ENCODE measurements at places on chromosomes 7 and 10.

DNA sequence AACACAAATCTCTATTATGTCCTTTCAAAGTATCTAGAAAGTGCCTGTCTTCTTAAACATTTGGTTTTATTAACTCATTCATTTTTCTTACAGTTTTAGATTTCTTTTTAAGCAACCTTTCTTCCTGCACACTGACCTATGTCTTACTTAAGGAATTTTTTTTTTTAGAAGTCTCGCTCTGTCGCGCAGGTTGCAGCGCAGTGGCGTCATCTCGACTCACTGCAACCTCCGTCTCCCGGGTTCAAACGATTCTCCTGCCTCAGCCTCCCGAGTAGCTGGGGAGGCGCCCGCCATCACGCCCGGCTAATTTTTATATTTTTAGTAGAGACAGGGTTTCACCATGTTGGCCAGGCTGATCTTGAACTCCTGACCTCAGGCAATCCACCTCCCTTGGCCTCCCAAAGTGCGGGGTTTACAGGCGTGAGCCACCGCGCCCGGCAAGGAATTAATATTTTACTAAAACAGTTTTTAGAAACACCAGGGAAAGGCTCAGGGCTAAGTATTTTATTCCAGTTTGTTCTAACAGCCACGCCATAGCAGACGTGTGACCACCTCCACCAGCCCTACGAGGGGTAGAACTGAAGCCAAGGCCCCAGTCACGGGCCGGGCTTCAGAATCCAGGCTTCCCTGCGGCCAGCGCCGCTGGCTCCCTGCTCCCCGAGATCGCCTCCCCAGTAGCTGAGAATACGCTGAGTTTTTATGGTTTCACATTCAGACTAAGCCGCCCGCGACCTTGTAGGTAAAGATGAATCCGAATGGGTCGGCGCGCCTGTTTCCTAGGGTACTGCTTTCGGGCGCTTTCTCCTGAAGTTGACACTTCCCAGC, 941 bp upstream of the LUC7L2 start:
- DNase-seq: no peak

GRCh38 chr10:49650724-49651034, 28.8 kb upstream of the C10orf53 start:
- no peak for DNase-seq

DNA sequence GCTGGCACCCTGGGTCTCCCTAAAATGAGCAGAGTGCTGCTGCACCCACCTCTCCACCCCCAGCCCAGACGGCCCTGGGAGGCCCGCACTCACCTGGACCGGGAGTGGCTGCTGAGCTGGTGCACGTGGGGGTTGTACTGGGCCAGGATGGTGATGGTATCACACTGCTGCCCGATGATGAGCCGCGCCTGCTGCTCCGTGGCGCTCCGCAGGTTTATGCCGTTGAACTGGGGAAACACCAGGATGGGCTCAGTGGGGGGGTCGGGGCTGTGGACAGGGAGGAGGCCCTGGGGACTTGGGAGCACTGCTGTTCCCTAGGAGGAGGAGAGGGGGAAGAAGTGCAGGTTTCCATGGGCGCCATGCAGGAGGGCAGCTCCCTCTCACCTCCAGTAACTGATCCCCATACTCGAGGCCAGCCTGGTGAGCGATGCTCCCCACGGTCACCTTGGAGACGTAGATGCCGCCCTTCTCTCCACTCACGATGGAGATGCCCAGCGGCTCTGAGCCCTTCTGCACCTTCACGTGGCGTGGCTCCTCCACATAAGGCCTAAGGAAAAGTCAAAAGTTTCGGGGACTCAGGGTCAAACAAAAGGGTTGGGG, 114.6 kb downstream of the DLG5 start:
- no peak for DNase-seq

- no peak for DNase-seq
Observed at GRCh38 chr10:79244068-79244442, 103.2 kb upstream of the PPIF start.

DNA sequence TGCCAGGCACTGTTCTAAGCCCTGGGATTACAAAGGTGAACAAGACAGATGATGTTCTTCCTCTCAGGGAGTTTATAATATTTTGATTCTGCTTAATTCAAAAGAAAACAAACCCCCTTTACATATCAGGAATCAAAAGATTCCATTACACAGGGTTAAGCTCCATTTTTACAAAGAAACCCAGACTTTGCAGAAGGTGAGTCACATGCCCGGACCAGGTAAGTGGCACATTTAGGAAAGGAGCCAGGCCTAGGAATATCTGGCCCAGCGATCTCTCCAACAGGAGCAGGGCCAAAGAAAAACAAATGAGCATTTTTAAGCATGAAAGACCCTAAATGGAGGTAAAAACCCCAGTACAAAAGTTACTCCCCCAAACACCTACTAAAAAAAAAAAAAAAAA, 1.1 kb downstream of the STN1 start:
- no peak for DNase-seq

GRCh38 chr7:102167254-102167653, 119.4 kb upstream of the SH2B2 start:
- no peak for DNase-seq

DNA sequence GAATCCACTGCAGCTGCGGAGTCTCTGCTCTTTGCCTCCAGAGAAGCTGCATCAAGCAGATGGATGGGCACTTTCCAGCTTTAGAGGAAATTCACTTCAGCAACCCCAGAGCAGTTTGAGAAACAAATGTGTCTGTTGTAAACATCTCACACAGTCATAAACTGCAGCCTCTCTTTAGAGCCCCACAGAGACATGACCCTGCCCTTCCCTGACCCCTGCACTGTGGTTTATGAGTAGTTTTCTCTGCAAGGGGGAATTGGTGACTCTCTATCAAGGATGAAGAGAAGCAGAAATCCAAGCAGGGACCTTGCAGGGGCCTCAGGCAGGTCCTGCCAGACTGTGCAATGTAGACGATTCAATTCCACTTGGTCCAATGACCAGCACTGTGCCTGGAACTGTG, 160.2 kb downstream of the SH2D4B start:
- no peak for DNase-seq

- peak; percentile 6 for DNase-seq
Observed at GRCh38 chr7:131329176-131329570, 1.5 kb downstream of the MKLN1 start.

GRCh38 chr10:42941295-42941644, 135.6 kb upstream of the RET start:
- no peak for DNase-seq

DNA sequence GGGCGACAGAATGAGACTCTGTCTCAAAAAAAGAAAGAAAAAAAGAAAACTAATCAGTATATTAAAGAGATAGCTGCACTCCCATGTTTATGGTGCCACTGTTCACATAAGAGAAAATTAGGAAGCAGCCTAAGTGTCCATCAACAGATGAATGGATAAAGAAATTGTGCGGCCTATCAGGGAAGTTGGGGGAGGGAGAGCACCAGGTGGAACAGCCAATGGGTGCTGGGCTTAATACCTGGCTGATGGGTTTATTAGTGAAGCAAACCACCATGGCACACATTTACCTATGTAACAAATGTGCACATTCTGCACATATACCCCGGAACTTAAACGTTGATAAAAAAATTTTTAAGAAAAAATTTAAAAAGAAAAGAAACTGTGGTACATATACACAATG, 9.0 kb upstream of the PRRT4 start:
- DNase-seq: no peak

DNA sequence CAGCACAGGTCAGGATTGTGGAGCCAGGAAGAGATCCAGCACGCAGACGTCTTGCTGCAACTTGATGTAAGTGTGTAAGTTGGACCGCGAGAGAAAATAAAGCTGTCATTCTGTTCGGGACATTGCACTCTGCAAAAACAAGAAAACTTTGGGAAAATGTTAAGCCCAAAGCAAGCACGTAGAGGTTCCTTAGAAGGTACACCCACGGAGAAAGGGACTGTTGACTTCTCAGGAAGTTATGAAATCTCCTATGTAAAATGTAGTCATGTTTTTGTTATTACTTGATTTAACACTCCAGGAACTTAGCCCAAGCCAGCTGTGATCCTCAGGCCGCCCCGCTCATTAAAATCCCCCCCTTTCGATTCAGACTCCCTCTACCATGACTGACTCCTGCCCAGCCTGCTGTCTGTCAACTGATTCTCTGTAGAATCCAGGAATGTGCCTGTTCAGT, 196.1 kb upstream of the TCF7L2 start:
- no peak for DNase-seq

DNA sequence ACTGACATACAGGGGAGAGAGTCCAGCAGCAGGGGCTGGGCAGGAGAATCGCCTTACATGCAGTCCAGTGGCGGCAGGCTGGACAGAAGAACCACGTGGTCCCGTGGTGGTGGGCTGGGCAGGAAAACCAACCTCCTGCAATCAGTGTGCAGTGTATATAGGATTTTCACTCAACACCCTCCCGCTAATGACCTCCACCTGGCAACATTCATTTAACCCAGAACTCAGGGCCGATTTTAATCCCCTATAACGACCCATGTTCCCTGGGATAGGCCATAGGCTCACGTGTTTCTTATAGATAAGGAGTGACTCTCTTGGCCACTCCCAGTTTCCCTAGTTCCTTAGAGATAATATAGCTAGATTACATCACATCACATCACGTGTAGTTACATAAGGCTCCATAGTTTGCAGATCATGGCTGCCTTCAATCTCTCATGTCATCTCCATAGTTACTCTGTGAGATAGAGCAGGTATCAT, 19.4 kb downstream of the MTURN start:
- no peak for DNase-seq

DNA sequence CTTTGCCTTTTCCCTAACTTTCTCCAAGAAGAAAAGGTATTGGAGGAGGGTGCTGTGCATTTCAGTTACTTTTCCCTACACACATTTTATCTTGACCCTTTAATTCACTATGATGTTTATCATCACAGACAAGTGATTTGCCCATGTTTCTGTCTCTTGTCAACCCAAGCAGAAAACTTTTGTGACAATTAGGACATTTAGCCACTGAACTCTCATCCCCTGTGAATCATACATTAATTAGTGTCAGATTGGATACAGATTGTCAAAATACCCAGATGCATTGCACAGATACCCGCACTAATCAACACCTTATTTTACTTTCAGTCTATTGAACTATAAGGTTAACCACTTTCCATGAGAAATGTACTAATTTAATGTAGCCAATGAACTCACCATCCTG, 912.9 kb downstream of the SORCS1 start:
- no peak for DNase-seq

DNA sequence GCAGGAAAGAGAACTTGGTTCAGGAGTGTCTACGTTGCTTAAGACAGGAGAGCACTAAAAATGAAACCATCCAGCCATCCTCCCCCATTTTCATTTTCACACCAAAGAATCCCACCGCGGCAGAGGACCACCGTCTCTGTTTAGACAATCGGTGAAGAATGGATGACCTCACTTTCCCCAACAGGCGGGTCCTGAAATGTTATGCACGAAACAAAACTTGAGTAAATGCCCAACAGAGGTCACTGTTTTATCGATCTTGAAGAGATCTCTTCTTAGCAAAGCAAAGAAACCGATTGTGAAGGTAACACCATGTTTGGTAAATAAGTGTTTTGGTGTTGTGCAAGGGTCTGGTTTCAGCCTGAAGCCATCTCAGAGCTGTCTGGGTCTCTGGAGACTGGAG, 1.4 kb upstream of the IL6 start:
- DNase-seq: peak; percentile 15

- peak; percentile 27 for DNase-seq
Observed at GRCh38 chr7:116834815-116835504, 27.4 kb upstream of the CAPZA2 start.

GRCh38 chr10:78763651-78764395, 304.9 kb upstream of the ZMIZ1 start:
- DNase-seq: no peak
